ENCODE measurements at places on chromosomes 5 and 9.

DNA sequence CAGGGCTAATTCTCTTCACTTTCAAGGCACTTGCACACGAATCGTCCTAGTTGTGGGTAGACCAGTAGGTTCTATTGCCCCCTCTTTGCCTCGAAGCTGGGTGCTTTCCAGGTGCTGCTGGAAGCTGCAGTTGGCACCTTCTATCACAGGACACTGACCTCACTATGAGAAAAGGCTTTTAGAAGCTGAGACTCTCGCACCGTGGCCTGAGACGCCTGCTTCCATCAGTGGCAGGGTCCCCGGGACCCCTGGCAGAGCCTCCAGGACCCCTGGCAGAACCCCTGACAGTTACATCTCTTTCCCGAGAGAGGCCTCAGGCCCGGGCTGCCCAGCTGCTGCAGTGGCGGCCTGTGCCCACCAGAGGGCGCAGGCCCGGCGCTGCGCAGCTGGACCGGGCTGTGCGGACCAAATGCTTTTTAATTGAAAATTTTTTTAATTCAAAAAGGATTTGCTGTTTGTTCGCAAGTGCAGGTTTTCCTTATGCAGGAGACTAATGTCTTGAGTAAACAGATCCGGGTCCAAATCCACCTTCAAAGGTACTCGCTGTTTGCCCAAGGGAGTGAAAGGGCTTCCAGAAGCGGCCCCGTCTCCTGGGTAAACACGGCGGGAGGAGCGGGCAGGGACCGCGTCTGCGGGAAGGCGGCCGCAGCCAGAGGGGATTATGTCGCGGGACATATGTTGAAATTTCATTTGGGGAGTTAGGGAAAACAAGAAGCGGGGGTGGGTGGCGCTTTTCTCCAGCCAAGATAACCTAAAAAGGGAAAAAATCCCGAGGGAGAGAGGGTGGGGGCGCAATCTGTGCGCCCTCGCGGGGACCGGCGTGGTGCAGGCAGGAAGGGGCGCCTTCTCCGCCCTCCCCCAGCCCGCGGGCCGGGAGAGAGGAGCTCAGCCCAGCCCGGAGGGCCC lies 114.5 kb upstream of the LMX1B start:
- DNase-seq: no peak

DNA sequence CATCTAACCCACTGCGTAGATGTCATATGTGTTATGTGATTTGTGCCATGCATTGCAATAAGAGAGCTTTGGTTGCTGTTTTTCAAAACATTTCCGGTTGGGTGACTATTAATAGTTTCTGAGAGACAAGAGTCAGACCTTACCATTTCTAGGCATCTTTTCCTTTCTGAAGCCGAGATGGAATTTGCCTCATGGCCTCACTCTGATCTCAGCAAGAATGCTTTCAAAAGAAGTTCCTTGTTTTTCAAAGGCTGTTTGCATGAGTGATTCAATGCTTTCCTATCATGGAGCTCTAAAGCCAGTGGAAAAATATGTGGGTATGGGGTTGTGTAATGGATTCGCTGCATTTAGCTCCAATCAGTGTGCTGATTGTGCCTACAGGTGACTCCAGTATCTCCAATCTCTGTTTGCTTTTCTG lies 203.1 kb upstream of the PPP1R2B start:
- DNase-seq: no peak

GRCh38 chr5:149757956-149758355 lies 27.8 kb downstream of the PPARGC1B start:
- no peak for DNase-seq

GRCh38 chr5:9344751-9345240 lies 201.1 kb downstream of the SEMA5A start:
- no peak for DNase-seq

DNA sequence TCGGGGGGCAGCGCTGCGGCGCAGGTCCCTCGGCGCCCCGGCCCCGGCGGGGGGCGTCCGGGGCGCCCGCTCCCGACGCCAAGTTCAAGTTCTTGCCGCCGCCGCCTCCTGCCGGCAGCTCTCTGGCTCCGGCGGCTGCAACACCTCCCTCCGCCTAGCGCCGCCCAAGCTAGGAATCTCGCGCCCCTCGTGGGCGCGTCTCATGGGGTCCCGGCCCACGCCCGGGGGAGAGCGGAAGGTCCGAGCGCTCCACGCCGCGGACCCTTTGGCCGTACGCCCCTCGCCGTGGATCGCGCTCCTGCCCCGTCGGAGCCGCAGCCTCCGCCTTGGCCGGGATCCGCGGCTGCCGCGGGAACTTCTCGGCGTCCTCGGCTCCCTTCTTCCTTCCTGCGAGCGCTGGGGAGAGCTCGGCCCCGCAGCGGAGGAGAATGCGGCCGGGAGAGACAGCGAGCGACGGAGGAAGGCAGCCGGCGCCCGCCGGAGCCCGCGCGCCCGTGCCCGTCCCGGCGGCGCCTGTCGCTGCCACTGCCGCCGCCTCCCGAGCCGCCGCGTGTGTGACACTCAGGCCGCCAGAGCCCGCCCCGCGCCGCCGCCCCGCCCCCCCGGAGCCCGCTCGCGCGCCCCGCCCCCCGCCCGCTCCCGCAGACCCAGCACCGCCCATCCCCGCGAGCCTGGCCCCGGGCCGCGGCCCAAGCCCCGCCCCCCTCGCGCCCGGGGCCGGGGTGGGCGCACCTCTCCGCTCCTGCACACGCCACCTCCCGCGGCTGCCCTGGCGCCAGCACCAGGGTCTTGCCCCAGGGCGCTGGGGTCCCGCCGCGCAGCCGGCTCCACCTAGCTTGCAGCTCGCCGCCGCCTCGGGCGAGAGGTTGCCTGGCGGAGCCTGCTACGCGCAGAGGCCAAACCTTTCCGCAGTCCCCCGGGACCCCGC lies at the start of gene SHB:
TSS of gene SHB (minus strand) at position 527 of the 928 bp plus-strand sequence. CDS start 582 bp downstream, outside the sequence.
- DNase-seq: peak; percentile 66

DNA sequence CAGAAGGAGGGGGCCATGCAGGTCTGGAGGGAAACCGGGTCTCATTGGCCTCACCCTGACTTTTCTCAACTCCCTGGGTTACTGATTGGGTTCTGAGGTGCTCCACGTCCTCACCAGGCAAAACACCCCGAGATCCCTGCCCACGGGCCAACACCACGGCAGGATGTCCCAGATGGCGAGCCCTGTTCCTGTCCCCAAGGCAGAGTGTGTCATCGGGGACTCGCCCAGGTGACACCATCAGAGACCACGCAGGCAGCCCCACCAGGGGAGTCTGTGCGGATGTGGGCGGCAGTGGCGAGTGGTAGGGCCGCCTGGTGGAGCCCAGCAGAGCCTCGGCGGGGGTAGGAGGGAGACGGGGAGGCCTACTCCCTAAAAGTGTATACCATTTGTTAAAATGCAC lies 59.0 kb upstream of the UBAC1 start:
- DNase-seq: no peak

DNA sequence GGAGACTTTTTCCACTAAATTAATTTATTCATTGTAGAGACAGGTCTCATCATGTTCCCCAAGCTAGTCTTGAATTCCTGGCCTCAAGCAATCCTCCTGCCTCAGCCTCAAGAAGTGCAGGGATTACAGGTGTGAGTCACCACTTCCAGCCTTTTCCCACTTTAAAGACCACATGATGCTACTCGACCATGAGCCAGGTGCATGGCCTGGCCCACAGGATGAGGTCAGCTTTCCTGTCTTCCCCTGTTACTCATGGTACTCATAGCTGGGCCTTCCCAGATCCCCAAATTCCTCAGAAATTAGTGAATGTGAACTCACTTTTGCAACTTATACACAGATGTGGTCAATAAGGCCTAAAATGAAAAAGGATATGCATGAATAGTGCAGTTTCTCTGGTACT lies 395.9 kb downstream of the SEMA5A start:
- no peak for DNase-seq

DNA sequence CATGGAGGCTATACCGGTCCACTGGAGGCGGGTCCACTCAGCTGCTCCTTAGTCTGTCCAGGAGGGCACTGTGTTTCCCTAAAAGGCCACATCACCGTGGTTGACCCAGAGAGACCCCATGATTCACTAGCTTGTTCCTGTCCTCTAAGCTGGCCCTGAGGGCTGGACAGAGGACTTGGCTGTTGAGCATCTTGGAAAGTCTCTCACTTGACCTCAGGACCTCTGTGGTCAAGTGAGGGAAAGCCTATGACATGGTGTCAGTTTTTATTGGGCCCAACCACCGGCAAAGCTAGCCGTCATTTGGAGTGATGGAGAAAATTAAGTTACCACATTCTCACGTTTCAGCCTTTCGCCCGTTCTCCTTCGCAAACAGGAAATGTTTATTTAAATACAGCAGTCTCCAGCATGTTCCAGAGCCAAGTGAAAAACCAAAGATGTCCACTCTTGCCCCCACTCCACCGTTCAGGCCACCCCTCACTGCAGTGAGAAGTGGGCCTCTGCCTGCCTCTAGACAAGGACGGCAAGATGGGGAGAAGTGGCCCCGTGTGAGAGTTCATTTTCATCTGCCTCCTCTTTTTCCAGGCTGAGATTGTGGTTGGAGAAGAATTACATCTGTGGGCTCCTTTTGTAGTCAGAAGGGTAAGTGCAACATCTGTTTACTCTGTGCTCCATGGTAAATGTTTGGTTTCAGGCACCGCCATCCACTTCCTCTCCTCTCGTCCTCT lies 4.4 kb downstream of the SLIT3 start:
- DNase-seq: no peak

DNA sequence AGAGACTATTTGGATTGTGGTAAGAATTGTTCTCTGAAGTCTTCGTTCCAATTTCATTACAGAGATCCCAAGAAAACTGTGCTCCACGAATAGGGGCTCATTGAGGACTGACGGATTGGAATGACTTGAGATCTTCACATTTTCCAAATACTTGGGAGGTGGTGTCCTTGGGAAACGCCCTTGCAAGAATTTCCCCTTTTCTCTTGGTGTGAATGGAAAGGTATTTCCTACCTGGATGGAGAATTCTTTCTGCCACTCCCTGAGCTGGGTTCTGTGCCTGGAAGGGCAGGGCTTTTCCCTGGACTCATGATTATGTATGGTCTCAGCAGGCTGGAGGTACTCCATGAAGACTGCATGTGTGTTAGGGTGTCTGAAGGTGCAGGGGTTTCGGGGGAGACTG lies 53.9 kb downstream of the SNX18 start:
- no peak for DNase-seq

DNA sequence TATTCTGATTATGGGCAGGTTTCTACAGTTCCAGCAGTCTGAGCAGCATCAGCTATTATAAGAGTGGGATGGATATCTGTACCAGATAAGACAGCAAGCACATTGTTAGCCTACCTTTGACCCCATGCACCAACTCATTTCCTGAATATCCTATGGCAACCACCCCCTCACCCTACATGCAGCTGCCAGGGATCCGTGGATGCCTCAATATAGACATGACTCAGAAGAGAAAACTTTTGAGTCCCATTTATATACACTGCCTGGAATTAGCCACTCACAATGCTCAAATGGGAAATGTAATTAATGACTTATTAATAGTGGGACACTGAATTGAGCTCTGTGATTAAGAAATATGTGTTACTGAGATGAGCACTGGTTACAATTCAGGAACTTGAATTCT lies 124.4 kb downstream of the SSBP2 start:
- DNase-seq: no peak

GRCh38 chr9:107813287-107813686 lies 323.7 kb upstream of the KLF4 start:
- DNase-seq: no peak

DNA sequence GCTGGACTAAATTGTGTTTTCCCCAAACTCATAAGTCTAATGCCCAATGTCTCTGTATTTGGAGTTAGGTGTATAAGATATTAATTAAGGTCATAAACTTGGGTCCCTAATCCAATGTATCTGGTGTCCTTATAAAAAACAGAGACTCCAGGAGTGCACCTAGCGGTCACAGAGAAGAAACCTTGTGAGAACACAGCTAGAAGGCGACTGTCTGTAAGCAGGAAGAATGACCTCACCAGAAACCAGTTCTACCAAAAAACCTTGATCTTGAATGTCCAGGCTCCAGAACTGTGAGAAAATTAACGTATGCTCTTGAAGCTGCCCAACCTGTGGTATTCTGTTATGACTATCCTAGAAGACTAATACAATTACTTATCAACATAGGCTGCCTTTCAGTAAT lies 591.7 kb upstream of the PTPRD start:
- DNase-seq: no peak

DNA sequence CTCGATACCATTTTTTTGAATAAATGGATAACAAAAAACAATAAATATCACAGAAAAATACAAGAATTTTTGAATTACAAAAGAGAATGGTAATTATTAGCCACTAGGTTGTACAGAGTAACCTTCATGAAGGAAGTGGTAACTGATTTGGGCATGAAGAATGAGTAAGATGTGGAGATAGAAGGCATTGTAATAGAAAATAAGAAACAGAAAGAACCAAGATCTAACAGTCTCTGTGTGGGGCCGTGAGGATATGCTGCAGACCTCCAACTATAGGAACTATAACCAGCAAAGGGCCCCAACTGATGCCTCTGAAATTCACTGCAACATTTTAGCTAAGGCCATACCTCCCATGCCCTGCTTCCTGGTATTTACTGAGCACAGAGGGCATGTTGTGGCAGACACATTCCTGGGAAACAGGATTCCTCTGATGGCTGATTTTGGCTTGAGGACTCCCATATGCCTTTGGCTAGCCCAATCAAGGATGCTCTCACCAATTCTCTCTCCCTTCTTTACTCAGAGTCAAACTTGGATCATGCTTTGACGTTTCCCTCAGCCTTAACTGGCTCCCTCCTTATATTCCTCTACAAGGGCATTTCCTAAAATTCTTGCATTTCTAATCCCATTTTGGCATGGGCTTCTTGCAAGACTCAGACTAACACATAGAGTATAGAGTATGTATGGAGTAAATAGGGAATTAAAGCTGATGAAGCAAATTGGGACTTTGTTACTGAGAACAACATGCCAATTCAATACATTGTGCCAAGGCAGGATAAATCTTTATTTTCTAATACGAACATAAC lies 208.9 kb downstream of the PDE4D start:
- no peak for DNase-seq

DNA sequence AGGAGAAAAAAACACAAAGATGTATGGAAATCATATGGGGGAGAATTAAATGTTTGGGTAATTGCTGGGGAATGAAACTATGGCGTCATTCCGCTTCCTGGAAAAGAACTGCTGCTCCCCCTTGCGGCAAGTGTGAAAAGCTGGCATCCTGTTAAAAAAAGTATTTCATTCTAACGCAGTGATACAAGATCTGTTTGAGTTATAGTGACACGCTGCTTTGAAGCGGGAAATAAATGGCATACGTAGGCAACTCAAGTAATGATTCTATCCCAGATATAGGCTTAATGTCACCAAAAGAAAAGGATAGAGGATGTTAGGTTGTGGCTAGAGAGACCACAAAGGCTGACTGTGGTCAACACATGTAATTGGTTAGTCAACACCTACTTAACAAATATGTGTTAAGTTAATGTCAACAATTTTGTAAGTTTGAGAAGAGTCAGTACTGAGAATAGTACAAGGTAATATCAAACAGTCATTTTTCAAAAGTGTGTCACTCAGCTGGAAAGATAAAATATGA lies 70.2 kb upstream of the ALDH1A1 start:
- no peak for DNase-seq

GRCh38 chr5:80103371-80103770 lies 68.2 kb downstream of the THBS4 start:
- DNase-seq: no peak

Data from stimulated activated CD4-positive, alpha-beta T cell treated with anti-CD3 and anti-CD28 coated beads, Interleukin-15, amount 100 ng/mL, for 1 hour (primary cell).